ENCODE measurements at places on chromosomes 12 and 14. TPM values are rescaled to one million over a fixed set of nuclear protein-coding genes. Genes with fewer than 3 reads are reported as not detected.

- DNase-seq, result peak; percentile 75
These were observed 8.8 kb downstream of the ALDH2 start for GRCh38 chr12:111775205-111776193.

DNA sequence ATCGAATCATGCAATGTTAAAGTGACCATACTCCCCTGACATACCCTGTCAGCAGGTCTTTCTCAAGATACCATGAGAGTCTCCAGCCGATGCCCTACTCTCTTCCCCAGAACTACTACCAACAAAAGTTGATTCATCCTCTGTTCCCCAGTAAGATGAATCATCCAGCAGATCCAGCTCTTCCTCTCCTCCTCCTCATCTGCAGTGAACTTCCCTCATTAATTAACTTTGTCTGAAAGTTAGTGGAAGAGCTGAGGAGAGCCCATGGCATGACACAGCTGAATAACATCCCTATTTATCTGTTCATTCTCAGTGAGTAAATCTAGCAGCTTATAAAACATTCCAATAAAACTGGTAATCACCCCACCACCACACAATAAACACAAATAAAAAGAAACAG is 213.4 kb downstream of the EGLN3 start:
- DNase-seq, result no peak

DNA sequence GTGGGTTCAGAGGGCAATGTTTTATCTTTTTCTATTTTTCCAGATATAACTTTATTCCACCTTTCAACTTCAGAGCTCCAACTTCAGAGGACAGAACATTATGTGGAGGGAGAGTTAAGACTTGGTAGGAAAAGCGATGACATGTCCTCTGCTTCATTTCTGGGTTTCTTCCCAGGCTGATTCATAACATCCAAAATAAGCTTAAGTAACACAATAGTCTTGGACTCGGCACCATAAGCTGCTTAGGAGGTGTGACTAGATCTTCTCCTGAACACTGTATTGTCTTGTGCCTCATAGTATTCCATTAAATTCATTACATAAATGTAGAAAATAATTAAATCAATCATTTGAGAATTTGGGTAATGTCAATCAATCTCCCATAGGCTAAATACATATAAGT is 95.5 kb upstream of the PDE3A start:
- DNase-seq, result no peak

Gene ST8SIA1
- total RNA-seq, result not detected

Gene ARG2
- 22.8 TPM for total RNA-seq

Gene MUCL1
- total RNA-seq, result not detected

DNA sequence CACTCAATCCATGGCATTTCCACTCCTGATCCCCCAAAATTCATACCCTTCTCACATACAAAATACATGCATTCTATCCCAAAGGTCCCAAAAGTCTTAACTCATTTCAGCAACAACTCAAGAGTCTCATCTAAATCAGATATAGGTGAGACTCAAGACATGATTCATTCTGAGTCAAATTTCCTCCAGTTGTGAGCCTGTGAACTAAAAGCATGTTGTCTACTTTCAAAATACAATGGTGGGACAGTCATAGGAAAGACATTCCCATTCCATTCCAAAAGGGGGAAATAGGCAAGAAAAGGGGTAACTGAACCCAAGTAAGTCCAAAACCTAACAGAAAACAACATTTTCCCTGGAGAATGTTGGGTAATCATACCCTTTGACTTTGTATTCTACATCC is 103.3 kb downstream of the C12orf75 start:
- no peak for DNase-seq

Measured in Caco-2 (cell line).